ENCODE measurements at places on chromosomes 1 and 21.

DNA sequence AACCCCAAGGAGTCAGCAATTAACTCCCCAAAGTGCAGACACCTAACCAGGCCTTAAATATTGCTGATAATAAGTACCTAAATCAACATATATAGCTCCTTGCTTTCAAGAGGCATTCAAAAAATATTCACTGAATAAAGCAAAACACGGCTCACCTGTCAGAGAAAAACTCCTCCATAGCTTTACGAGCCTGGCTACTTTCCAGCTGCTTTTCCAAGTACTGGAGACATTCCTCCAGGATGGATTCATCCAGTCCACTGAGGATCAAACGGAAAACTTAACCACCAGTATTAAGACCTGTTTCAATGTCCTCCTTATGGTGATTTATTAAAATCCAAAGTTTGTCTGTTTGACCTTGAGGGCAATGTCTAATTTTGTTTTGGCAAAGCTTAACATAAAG, 44.6 kb downstream of the UBR4 start:
- DNase-seq = no peak

DNA sequence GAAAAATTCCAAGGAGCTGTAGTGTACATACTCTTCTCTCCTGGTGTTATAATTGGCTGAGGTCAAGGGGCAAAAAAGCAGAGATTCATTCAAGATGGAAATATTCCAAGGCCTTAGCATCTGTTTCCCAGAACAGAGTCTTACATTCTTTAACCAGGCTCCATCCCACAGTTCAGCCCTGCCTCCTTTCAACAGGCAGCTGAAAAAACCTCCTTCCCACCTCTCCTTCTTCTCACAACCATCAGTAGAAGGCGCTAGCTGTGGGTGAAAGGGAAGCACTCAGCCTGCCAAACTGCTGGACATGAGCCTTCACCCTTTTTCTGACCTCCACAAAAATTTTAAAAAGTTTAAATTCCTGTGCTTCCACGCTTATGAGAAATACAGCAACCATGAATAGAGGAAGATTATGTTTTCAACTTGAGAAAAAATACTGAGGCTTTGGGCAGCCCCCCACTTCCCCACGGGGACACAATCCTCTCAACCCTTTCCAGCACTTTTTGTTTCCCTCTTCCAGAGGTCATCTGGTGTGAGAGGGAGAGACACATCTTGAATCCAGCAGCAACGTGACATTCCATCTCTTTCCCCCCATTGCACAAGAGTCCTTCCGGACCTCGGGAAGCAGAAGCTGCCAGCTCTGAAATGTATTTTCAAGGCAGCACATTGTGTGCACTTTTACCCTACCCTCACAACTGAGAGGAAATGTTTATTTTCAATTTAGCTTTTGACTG, 43.2 kb upstream of the FMO2 start:
- no peak for DNase-seq

DNA sequence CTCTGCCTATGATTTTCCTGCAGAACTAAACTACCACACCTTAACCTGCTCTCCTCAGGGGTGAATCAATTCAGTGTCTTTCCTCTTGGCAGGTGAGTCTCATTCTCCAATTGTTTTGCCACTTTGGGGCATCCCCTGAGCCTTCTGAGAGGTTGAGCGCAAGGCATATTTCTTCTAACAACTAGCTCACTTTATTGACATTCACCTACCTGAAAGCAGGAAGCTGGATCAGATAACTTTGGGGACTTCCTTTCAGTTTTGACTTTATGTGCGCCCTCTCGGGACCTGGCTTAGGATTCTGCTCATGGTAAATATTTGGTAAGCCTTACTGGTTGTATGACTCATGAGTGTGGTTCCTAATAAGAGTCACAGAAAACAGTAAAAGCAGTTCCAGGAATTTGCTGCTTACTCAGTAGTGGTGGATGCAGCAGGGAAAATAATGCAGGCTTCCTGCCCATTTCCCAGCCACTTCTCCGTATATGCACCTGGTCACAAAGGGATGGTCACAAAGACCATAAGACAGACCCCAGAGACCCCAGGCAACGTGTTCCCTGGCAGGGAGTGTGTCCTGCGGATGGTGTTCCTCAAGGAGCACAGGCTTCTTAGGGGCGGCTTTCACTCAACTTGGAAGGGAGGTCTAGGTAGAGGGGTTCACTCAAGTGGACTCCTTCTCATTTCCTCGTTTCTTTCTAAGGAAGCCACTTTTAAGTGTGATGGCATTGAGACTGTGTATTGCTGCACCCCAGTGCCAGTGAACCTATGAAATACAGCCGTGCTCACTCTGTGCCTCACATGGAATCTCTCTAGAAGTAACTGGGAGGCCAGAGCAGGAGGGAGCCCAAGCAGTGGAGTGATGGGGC, 22.0 kb upstream of the BATF3 start:
- DNase-seq = no peak

- DNase-seq = no peak
Observed at GRCh38 chr1:171217658-171218443, 30.4 kb upstream of the FMO1 start.

DNA sequence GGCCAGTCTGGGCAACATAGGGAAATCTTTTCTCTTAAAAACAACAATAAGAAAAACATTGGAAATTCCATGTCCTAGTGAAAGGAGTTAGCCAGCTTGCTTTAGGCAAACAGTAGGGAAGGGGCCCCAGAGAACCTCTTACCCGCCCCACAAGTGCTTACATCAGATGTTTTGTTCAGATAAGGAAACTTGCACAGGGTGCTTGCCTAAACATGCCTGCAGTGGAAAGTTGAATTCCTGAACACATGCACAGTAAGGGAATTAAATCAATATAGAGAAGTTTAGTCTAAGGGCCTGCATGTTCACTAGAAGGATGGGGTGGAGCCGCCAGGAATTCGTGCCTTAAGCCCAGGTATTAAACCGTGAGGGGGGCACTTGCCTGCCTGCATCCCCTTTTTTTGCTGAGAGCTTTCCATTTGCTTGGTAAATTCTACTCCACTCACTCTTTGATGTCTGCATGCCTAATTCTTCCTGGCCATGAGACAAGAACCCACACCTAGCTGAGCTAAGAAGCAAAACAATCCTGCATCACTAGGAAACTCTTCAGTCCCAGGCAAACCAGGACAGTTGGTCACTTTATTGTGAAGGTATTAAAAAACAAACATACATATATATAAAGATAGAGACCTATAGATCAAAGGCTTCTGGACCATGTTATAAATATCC, 499.0 kb downstream of the SIPA1L2 start:
- DNase-seq = no peak

GRCh38 chr1:219993554-219994433, 52.5 kb downstream of the EPRS1 start:
- DNase-seq = no peak

DNA sequence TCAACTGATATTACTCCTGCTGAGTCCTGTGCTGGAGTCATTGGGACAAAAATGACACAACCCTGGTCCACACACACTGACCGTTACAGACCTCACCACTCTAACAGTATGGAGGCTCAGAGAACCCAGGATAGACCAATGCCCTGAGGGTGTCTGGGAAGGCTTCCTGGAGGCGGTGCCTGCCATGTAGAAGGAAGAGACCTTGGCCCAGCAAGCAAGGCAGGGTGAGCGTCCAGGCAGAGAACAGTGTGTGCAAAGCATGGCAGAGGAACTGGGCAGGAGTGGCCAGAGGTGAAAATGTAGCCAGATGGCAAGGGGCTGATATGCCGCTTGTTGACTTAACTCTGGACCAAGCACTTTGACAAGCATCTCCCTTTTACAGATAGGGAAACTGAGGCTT, 85.5 kb downstream of the VWA5B1 start:
- DNase-seq = no peak
